ENCODE measurements at places on chromosomes 4 and X.

GRCh38 chrX:8390771-8391170, 73.9 kb upstream of the VCX3B start:
- DNase-seq, result no peak

GRCh38 chrX:116357329-116357728, 79.1 kb upstream of the SLC6A14 start:
- DNase-seq, result peak; percentile 4

DNA sequence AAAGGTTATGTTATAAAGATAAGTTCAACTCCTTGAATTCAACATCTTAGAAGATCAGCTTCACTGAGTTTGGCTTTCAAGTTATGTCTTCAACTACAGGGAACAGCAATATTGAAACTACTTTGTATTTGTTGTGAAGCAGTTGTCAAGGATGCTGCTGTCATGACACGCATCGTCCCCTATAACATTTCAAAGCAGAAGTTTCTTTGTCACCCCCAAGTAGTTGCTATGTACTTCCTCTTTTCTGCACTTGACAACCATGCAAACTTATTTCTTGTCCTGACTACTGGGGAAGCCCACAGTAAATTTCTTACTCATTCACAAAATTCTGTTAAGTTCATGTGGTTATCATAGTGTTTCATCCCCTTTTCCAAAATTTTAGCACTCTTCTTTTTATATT, 14.3 kb downstream of the ANTXR2 start:
- no peak for DNase-seq

GRCh38 chr4:138892483-138893407, 122.8 kb upstream of the NOCT start:
- peak; percentile 57 for DNase-seq

GRCh38 chr4:57404483-57404882, 294.3 kb upstream of the IGFBP7 start:
- no peak for DNase-seq

DNA sequence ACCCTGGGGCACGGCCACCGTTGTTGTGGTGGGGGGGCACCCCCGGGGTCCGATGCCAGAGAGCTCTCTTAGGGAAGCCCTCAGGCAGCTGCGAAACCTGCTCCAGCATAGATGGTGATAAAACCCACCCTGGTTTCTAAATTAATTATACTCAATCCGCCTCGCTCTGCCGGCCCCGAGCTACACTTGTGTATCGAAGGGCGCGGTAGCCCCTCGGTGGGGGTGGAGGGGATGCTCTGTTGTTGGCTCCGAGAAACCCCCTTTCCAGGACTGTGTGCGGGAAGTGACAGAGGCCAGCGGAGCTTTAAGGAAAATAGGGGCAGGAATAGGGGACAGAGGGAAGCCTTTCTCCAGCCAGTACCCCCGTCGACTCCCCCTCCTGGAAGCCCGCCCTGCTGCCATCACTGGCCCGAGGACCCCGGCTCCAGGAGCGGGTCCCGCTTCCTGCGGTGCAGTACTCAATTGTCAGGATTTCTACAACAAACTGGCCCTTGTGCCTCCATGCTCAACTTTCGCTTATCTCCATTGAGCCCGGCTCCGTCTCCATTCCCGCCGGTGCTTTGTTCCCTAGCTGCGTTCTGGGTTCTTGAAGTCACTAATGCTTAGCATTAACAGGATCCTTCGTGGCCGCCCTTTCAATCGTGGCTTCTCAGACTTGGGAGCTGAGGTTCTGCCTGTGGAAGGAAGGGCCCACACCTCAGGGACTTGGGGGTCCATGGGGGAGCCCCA, 408.2 kb downstream of the BCOR start:
- no peak for DNase-seq

DNA sequence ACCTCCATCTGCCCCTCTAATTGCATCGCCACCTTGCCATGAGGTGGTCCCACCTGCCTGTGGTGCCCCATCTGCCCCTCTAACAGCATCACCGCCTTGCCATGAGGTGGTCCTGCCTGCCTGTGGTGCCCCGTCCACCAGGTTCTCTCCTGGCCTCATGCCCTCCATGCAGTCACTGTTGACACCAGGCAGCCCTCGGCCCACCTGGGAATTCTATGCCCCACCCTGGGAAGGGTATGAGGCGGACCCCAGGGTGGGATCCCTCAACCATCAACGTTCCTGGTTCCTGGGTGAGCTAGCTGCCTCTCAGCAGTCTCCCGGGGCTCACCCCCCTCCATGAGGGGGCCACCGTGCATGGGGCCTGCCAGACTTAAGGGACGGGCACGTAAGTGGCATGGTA, 38.9 kb downstream of the ACOX3 start:
- DNase-seq, result no peak
